Endothelial cell (in vitro differentiated cells): ENCODE measurements at places on chromosomes 7 and 10.

- no peak for DNase-seq
These were observed 37.4 kb downstream of the GBX1 start for GRCh38 chr7:151129960-151130591.

- no peak for DNase-seq
These were observed 365.0 kb downstream of the SEMA3D start for GRCh38 chr7:84821671-84822534.

- DNase-seq = no peak
These were observed 22.4 kb upstream of the KLF6 start for GRCh38 chr10:3807211-3807927.

DNA sequence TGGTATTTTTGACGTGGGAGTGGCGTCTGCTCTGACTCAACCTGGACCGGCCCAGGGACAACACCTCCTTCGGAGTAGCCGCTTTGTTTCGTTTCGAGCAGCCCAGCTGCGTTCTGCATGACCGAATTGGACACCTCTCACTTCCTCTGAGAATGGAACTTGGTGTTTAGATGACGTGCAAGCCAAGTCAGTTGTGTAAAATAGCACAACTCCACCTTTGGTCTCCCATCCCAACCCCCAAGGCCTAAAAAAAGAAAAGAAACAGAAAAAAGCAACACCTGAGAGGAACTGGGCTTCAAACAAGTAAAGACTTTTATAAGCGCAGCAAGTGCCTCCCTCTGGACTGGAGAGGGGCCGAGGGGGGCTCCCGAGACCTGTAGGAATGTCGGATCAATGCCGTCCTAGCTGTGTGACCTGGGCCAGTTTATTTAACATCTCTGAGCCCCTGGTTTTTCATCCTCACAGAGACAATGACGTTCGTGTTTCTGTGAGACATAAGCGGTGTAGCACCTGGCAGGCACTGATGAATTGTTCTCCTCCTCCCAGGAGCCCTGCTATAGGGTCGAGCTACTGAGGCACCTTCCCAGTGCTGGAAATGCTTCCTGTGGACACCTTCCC lies 52.0 kb upstream of the SMNDC1 start:
- DNase-seq = no peak

DNA sequence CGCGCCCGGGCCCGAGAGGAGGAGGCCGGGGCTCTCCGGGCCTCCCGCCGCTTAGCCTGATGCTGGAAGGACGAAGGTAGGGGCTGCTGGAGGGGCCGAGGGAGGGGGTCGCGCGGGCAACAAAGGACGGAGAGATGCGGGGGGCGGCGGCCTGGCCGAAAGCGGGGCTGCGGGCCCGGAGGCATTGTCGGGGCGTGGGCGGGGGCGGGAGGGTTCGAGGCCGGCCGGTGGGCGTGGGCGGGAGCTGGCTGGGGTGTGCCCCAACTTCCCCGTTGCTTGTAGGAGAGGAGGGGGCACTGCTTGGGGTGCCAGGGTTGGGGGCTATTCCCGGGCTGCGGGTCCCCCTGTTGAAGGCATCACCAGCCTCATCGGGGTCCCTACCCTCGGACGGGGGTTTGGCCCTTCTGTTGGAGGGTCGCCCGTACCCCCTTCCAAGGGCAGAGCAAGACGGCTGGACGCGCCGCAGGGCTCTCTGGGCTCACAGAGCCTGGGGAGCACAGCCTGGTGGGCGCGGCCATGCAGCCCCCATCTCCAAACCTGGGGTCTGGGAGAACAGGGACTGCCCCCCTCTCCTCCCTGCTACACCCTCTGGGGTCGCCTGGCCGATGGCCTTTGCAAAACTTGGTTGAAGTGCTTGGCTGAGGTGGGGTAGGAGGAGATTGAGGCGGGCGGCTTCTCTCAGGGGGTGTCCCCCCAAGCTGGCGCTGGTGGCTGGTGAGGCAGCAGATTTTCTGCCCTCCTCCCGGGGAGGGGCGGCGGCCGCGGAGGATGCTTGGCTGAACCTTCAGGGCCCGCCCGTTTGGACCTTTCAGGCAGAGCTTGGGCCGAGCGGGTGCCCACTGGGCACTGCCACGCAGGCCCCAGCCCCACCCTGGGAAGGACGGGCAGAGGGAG lies 699 bp downstream of the CLIP2 start:
- peak; percentile 17 for DNase-seq

GRCh38 chr10:95229724-95230627 lies 35.9 kb downstream of the ACSM6 start:
- no peak for DNase-seq

- no peak for DNase-seq
These were observed 226.1 kb upstream of the SORCS1 start for GRCh38 chr10:107390563-107390962.

DNA sequence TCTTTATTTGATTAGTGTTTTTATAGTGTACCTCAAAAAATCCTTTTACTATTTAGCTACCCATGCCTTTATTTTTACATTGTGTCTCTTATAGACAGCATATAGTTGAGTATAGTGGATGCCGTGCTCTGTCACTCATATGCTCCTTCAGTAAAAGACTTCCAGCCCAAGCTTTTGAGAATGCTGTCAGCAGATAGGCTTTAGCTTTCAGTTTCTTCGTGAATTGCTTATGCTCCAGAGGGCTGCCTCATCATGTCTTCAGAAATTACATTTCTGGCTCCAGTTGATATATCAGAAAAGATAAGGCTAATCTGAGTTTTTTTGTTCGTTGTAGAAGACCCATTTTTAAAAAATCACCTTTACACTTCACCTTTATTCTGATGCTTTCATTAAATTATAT lies 332.0 kb downstream of the NXPH1 start:
- no peak for DNase-seq

DNA sequence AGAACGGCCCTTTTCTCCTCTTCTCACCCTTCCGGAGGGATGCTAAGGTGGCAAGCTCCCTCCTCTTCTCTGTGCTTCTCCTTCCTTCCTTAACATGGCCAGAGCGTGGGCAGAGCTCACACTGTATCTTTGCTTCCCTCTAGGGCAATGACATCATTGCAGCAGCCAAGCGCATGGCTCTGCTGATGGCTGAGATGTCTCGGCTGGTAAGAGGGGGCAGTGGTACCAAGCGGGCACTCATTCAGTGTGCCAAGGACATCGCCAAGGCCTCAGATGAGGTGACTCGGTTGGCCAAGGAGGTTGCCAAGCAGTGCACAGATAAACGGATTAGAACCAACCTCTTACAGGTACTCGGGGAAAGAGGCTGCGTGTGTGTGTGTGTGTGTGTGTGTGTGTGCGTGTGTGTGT lies 36.6 kb downstream of the AP3M1 start:
- no peak for DNase-seq

DNA sequence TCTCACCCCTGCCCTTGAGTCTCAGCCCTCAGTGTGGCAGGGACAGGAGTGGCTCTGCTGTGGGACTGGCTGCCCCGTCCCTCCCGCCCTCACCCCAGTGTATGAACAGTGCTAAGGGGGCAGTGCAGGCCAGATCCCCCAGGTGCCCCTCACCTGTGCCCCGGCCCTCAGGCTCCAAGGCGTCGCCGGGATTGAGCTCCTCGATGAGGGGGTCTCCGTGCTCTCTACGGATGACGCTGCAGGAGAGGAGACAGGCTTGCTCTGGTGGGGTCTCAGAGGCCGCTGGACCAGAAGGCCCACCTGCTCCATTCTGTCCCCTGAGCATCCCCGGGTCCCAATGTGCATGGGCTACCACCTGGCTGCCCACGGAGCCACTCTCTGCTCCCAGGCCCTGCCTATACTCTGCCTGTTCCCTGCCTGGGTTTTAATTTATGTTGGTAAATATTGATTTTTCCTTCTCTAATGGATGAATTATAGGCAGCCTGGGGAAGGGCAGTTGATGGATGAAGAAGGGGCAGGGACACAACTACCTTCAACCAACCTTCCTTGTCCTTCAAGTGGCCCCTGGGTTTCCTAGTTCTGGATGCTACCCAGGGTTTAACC lies 47.2 kb downstream of the GOLGA7B start:
- no peak for DNase-seq

DNA sequence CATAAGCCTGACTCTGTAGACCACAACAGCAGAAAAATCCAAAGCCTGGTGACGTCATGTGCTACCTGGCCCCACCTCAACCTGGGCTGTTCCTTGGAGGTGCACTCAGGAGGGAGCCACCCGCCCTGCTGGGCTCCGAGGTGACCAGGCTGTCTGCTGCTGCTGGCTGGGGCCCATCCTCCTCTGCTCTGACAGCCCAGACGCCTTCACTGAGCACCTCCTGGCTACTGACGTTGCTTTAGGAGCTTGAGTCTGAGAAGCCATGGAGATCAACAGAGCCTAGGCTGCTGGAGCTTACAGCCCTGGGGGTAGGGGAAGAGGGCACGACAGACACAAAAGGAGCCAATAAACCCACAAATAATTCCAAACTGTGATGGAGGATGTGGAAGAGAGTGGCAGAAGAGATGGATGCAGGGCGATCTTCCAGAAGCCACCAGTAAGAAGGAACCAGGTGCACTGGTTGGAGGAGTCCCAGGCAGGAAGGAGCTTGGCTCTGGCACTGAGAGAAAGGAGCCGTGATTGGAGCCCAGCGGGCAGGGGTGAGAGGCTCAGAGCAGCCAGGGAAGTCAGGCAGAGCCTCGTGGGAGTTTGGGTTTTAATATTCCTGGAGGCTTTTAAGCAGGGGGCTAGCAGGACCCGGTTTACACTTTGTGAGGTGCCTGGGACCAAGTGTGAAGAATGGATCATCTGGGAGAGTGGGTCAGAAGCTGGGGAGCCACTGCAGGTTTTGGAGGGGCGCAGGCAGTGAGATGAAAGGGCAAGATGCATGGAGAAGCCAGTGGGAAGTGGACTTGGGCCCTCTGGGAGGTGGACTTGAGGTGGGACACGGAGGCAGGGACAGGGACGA lies 1.7 kb upstream of the PTPRE start:
- no peak for DNase-seq

- no peak for DNase-seq
These were observed 32.2 kb downstream of the VWA2 start for GRCh38 chr10:114271075-114271778.

DNA sequence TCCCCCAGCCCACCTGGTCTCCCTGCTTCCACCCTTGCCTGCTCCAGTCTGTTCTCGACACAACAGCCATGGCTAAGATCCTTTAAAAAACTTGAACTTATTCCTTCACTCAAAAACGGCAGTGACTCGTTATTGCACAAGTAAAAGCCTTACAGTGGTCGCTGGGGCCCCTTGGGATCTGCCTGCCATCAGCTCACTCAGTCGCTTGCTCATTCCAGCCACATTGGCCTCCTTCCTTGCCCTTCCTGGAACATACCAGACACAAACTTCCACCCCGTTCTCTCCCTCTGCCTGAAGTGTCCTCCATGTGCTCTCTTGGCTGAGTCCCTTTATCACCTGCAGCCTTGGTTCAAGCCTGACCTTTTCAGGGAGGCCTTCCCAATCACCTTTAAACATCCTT lies 4.7 kb downstream of the CCNY start:
- DNase-seq = no peak

DNA sequence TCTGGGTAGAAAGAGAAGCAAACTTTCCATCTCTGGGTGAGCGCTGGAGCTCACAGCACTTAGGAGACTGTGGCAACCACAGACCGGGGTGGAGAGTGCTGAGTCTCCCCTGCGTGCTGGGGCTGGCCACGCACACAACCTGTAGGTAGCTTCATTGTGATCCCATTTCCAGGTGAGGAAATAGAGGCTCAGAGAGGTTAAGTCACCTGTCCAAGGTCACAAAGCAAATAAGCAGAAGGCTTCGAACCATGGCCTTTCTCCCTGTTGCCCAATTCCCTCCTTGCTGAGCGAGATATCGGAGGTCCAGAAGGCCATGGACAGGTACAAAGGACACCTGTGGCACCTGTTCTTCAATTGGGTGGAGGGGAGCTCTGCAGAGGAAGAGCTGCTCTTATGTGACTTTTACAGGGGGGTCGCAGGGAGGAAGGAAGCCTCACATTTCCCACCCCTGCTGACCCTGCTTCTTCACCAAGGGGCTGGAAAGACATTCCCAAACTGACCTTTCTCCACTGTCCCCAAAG lies 39.4 kb downstream of the ZCCHC24 start:
- no peak for DNase-seq

DNA sequence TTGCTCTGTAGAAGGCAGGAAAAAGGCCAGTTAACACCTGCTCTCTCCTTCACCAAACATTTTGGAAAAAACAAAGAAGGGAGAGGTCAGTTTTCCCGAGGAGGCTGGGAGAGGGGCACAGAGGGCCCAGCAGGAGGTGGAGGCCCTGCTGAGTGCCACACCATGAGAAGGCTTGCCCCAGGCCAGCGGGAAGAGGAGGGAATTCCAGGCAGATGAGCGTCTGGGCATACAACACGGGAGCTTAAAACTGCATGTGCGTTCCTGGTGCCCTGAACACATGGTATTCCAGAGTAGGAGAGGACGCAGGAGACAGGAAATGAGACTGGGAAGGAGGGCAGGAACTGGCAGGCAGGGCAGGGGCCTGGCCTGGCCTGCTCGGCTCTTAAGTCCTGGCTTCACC lies 182.4 kb downstream of the CCDC3 start:
- DNase-seq = no peak

DNA sequence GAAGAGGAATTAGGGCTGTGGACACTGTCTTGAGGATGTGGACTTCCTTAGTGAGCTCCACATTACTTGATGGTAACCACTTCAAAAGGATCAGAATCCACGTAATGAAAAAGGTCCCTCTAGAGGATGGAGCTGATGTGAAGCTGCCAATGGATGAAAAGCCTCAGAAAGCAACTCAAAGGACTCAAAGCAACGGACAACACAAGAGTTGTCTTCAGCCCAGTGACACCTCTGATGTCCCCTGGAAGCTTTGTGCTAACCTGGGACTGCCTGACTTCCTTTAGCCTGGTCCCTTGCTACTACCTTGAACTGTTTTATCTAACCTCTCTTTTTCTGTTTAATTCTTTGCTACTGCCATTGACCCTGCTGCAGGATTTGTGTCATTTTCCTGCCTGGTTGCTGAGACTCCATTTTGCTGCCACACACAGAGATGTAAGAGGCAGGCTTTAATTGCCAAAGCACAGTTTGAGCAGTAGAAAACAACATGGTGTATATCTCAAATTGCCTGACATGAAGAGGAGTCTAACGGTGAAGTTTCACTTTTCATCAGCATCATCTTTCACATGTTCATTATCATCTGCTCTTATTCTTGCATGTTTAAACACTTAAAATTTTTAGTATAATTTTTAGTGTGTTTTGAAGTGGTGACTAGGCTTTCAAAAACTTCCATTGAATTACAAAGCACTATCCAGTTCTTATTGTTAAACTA lies 11.1 kb upstream of the SGCE start:
- DNase-seq = no peak

- DNase-seq = no peak
These were observed 30.7 kb upstream of the RBM20 start for GRCh38 chr10:110613341-110613995.

DNA sequence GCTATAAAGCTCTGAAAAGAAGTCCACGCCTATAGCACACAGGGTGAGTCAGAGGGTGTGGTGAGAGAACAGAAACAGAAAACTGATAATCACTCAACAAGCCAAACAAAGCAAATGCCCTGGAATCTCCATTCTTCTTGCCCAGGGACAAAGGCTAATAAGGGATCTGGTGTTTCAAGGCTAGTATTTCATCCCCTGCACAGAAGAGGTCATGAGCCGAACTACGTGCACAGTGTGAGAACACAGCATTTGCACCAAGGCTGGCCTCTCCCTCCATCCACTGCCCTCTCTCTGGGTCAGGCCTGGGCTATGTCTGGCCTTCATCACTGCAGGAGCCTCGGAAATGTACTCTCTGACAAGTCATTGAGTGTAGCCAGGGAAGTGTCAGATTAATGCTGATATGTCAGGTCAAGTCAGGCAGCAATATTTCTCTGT lies 42.7 kb downstream of the PRR15 start:
- DNase-seq = no peak

GRCh38 chr10:53572799-53573198 lies 800.2 kb upstream of the MBL2 start:
- DNase-seq = no peak
